ENCODE measurements at places on chromosomes 4 and X.

DNA sequence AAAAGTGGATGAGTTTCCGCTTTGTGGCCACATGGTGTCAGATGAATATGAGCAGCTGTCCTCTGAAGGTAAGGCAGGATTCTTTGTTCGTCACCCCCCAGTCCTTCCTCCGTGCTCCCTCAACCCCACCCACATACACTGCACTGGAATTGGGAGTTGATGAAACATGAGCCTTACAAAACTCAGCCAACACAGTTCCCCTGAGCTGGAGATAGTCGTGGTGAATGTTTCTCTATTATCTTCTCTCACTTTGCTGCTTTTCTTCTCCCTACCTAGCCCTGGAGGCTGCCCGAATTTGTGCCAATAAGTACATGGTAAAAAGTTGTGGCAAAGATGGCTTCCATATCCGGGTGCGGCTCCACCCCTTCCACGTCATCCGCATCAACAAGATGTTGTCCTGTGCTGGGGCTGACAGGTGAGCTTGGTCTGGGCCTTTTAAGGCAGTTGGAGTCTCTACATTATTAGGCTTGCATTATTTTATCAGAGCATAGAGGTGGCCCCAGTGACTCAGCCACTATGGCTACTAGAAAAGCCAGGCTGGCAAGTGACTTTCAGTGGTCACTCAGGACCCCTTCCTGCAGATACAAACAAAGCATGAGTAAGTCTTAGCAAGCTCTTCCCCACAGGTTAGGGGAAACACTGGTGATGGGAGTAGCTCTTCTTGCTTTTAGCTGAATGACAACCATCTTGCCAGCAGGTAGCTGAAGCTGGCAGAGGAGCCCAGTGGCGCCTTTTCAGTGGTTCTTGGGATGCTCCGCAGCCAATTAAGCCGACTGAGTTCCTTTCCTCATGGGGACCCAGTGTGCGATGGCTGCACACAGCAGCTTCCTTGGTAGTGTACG, 1.6 kb downstream of the RPL10 start:
- no peak for DNase-seq

DNA sequence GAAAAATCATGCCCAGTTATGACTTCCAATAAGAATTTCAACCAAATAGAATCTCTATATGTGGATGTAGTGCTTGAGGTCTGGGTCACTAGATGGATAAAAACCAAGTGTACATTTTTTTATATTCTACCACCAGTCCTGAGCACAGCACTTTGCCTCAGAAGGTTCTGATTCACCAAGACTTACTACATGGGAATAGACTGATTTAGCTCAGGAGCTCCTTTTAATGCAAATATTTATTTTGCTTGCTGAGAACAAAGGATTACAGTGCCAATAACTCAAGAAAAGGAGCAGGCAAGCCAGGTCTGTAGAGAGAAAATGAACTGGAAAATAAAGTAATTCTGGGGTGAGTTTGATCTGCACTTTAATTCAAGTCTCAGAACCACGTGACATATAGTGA, 6.4 kb upstream of the XK start:
- no peak for DNase-seq

- no peak for DNase-seq
Measured at GRCh38 chrX:11886745-11887144, 128.7 kb downstream of the MSL3 start.

- no peak for DNase-seq
Measured at GRCh38 chr4:162684998-162685397, 481.7 kb downstream of the NAF1 start.

DNA sequence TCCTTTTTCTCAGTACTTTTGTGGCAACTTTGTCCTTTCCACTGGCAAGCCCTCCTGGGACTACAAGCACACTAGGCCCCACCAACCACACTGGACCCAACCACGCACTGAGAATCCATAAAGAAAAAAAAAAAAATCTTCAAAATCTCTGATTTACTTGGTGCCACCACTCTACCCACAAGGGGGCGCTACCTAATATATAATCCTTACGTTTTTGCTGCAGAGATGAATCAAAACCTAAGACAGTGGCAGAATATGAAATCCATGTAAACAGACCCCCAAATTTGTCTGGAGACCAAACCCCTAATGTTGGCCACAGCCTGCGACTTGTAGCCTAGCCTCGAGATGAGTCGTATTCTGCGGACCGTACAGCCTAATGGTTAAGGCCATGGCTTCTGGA, 63.5 kb upstream of the ARHGAP36 start:
- no peak for DNase-seq

DNA sequence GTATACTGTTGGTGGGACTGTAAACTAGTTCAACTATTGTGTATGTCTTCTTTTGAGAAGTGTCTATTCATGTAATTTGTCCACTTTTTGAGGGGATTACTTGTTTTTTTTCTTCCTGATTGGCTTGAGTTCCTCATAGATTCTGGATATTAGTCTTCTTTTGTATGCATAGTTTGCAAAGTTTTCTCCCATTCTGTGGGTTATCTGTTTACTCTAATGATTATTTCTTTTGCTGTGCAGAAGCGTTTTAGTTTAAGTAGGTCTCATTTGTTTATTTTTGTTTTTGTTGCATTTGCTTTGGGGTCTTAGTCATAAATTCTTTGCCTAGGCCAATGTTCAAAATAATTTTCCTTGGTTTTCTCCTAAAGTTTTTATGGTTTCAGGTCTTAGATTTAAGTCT, 26.6 kb upstream of the ANTXR2 start:
- DNase-seq, result no peak

- no peak for DNase-seq
Measured at GRCh38 chrX:2267890-2268289, 232.9 kb downstream of the DHRSX start.

GRCh38 chr4:88697588-88698329, at the start of gene NAP1L5:
NAP1L5 (minus strand) TSS chr4:88697829; CDS start chr4:88697754, 75 bp downstream.
- peak; percentile 46 for DNase-seq

- DNase-seq, result no peak
Measured at GRCh38 chr4:89283226-89284009, 24.2 kb downstream of the GPRIN3 start.

GRCh38 chr4:16162891-16163290, 63.4 kb downstream of the TAPT1 start:
- DNase-seq, result no peak

DNA sequence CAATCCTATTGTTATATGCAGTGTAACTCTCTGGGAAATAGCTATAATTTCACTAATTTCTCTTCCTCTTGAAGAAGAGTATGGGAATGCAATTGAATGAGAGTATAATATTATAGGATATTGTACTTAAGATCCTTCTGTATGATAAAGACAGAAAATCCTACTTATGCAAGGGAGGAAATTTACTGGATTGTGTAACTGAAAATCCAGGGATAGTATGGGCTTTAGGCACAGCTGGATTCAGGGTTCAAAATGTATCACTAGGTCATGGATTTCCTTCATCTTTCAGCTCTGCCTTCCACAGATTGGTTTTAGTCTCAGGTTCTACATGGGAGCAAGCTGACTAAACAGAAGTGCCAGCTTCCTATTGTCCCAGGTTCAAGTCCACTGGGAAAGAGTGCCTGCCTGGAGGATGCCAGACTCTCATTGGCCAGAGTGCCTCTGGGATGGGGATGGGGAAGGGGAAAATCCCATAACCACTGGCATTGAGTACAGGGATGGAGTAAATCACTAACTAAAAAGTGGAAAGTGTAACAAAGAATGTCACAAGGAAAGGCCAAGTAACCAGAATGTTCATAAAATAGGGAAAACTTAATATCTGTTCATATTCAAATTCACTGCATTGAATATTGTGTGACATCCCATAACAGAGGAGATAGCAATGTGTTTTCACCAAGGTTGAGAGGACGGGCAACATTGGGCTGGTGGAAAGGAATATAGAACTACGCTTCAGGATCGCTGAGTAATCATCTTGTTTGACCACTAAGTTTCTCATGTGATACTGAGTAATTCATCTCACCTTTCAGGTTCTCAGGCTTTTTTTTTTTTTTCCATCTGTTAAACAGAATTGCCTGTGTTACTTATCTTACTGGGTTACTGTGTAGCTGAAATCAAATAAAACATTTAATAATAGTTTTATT, 75.7 kb downstream of the ANXA3 start:
- DNase-seq, result no peak

- no peak for DNase-seq
Measured at GRCh38 chrX:38558686-38559085, 2.7 kb upstream of the TSPAN7 start.

DNA sequence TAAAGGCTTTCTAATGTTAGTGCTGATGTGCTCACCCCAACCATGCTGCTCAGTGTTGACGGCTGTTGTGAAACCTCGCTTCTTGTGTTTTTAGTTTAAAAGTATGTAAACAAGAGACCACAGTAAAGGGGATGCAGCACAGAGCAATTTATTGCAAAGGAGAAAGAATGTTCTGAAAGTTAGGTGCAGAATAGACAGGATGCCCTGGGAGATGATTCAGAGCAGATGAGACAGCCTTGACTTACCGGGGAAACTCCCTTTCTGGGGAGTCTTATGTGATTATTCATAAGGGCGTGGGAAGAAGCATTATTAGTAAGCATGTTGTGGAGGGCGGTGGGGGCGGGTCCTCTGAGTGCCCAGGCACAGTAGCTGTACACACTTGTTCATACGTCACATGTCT, 47.7 kb downstream of the EVC start:
- DNase-seq, result peak; percentile 10
